ENCODE measurements at places on chromosomes 1 and 21. TPM values are rescaled to one million over a fixed set of nuclear protein-coding genes. Genes with fewer than 3 reads are reported as not detected.

DNA sequence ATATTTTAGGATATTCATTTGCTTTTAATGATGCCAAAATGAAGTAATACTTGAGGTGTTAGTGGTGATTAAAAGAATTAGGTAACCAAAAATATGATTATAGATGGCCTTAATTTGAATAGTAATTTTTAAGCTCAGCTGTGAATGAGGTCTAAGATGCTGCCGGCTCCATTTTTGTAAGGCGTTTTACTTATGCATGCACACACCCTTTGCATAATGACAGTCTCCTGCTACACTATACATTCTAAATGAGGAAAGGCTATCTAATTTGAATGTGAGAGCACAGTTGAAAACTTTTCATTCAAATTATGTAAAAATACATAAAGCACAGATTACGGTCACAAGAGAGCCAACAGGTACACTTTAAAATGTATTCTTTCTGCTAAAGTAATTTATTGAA is 41.6 kb downstream of the RGS21 start:
- no peak for DNase-seq

SLC9C2 gene
- total RNA-seq = not detected

GSTM4 gene
- total RNA-seq = 38.8 TPM

TAF12 gene
- 19.9 TPM for total RNA-seq

GRCh38 chr1:91924146-91924545 is 25.1 kb upstream of the BRDT start:
- no peak for DNase-seq

SPRR4 gene
- not detected for total RNA-seq

C1orf94 gene
- total RNA-seq = not detected

DNA sequence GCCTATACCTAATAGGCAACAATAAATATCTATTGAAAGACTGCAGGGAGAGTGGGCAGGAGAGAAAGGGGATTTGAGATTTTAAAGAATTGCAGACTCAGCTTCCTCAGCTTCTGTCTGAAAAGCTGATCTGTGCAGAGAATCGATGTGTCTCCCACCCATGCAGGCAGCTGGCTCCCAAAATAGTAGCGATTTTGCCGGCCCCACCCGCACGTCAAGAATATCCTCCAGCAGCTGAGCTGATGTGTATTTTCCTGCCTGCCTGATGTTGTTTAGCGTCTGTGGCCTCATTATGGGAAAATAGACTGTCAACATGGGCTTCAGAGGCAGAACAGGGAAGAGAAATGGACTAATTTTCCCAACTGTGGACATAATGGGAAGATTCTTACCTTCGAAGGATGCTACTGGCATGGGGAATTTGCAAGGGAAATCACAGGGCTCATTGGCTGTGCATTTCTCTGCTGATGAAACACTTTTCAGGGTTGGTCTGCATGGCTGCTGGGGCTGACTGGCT is 699.8 kb downstream of the PTPRU start:
- DNase-seq = no peak

- no peak for DNase-seq
Measured at GRCh38 chr1:10651793-10652192, 144.7 kb downstream of the CASZ1 start.

CELA3B gene
- not detected for total RNA-seq

FLG2 gene
- not detected for total RNA-seq

DNA sequence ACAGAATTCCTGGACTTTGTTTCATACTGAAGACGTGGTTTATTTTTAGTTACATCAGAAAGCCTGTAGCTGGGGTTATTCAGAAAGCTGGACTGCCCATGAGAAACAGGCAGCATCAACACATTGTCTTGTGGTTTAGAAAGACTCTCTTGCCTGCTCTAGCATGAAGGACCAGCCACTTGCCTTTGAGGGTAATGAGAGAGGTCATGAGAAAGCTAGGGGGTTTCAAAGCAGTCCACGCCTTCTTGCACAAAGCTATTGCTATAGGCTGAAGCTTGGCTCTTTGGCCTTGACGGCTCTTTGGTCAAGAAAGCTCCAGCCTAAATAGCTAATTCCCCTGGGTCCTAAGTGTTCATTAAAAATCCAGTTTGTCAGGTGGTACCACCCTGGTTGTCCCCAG is 208.1 kb downstream of the PRDM2 start:
- no peak for DNase-seq

PKLR gene
- total RNA-seq = not detected

CYP4A22 gene
- not detected for total RNA-seq

LRRIQ3 gene
- total RNA-seq = 1.1 TPM

CLIC6 gene
- not detected for total RNA-seq

DNA sequence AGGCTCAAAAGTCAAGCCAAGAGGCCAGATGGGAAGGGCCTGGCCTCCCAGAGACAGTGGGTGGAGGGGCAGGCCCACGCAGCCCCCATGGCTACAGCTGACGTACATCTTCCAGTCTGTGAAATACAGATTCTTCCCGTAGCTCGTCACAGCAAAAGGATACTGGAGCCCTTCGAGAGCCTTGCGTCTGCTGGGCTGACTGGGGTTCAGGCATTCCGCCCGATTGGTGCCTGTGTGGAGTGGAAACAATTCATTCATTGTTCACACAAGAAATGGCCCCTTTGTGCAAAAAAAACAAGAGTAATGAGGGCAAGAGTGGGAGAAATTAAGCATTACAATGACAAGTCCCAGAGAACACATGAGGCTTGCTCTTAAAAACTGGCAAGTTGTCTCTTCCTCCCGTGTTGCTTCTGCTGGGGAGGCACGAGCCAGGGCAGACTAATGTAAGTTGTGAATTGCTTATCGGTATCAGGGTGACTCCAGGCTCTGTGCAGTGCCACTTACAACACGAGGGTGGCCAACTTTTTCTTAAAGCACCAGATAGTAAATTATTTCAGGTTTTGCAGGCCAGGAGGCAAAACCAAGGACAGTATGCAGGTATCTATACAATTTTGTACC is 85.1 kb downstream of the NID1 start:
- DNase-seq = no peak

Data from PC-9 (cell line).